ENCODE measurements at places on chromosomes 7 and 10.

DNA sequence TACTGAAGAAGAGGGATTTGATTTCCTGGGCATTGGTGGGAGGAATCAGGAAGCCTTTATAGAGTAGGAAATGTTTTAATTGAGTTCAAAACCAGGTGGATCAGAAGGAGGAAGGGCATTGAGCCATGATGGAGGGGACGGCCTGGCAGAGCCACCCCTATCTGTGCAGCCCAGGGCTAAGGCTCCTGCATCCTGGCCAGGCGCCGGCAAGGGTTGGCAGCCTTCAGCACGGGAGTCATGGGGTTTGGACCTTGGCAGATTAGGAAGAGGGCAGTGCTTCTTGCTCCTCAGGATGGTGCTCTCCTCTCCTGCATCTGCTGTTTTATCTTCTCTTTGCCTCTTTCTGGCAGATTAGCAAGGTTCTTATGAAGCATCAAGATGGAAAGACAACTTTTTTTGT, 12.5 kb downstream of the ZNF862 start:
- DNase-seq, result no peak

- no peak for DNase-seq
These were observed 6.6 kb downstream of the SYNPO2L start for GRCh38 chr10:73648975-73649829.

GRCh38 chr10:64762861-64763260, 1241.7 kb downstream of the REEP3 start:
- no peak for DNase-seq

GRCh38 chr7:15555381-15555859, 6.4 kb downstream of the AGMO start:
- DNase-seq, result no peak

DNA sequence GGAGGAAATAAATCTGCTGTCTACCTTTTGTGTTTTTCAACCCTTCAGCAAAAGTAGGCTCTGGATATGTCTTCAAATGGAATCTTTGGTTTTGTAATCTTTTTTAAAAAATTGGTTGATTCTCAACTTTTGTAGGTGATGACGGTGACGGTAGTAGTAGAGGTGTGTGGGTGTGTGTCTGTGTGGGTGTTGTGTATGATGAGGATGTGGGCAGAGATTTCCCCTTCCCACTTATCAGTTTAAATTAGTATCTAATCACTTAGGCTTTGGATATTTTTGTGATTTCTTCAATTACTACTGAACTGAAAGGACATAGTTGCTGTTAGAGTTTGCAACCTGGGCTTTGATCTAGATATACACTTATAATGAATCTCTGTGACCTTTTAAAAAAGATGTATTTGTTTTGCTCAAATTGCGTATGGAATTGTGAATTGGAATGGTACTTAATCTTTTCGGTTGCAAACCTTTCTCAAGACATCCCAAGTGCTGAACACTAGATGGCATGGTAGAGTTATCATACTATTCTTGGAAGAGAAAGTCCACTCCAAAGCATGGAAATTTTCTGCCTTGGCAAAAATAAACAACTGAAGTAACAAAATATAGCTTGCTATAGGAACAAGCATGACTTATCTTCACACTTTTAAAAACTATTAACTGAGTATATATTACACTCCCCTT, 51.9 kb upstream of the A1CF start:
- DNase-seq, result no peak

DNA sequence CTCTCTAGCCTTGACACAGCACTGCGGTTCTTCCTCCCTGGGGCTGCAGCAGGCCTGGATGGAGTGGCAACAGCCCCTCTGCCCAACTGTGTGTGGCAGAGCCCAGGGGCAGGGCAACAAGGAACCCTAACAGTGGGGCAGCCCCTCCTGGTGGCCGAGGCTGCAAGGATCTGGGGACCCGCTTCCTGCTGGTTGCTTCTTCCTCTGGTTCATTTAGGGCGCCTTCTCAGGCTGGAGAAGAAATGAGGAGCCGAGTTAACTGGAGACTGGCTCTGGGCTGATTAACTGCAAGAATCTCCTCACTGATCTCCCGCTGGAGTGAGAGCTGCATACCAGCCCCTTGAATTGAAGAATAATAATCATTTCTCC, 80.1 kb upstream of the EMX2 start:
- DNase-seq, result no peak

GRCh38 chr7:43834463-43835251, 34.7 kb downstream of the MRPS24 start:
- peak; percentile 76 for DNase-seq

DNA sequence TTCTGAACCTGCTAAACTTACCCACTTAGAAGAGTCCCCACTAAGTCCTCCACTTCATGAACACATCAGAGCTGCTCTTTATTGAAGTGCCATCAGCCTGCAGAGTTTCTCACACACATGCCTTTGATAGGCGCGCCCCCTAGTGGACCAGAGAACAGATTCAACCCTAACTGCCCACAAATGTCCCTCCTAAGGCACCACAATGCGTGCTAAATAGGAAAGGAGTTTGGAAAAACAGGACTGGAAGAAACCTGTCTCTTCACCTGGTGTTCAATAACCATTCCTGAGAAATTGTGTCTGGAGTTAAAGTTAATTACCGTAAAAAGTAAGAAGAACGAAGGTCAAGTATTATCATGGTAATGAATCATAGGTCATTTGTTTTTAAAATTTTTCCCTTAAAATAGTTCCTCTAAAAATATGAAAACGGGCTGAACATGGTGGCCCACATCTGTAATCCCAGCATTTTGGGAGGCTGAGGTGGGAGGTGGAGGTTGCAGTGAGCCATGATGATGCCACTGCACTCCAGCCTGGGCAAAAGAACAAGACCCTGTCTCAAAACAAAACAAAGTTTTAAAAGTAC, 249.7 kb downstream of the ELMO1 start:
- peak; percentile 51 for DNase-seq

GRCh38 chr10:110762849-110763211, 108.9 kb upstream of the PDCD4 start:
- no peak for DNase-seq

DNA sequence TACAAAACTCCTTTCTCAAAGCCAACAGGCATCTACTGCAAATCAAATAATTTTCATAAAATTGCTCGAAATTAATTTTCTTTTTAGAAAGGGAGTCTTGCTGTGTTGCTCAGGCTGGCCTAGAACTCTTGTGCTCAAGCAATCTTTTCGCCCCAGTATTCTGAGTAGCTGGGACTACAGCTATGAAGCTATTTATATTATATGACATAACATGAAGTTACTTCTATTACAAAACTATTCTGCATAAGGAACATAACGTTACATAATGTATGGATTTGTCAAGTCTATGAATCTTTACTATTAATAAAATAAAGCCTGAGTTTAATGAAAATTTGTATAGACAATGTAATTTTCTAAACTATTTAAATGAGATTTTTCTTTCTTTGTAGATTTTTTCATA, 415.0 kb downstream of the PARD3 start:
- DNase-seq, result no peak

DNA sequence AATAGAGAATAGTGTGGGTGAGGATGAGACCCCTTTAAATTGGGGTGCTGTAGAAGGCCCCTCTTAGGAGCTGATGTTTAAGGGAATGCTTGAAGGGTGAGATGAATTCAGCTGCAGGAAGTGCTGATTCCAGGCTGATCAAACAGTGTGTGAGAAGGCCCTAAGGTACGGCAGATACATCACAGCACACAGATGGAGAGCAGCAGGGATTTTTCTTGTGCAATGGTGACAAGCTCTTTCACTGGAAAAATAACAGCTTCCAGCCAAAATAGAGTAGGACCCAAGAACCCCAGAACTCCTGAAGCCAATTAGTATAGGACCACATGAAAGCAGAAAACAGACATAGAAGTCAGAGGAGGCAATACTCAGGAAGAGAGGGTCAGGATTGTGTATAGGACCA, 296.9 kb downstream of the ADRA2A start:
- no peak for DNase-seq

GRCh38 chr7:86645676-86646276, 2.1 kb downstream of the GRM3 start:
- no peak for DNase-seq
